ENCODE measurements at places on chromosomes 6 and 20.

DNA sequence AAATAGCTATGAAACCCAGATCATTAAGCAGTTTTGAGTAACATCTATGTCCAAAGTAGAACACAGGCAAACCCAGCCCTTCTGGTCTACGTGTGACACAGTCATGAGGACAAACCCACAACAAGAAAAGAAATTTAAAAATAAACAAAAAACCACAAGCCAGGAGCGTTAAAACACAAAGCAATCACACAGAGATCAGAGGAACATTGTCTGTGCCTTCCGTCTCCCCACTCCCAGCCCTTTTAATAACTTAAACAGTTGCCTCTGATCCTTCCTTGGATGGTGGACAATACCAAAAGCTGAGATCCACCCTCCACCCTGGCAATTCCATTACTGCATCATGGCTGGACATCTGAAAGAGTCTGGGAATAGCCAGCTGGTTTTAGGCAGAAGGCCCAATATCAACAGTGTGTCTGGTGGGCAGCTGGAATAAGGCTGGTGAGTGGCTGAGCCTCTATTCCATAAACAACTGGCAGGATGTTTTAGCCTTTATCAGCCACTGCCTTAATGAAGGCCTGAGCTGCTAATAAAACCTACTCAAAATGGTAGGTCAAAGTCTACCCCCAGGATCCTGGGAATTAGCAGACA is 15.7 kb upstream of the LAMA4 start:
- no peak for DNase-seq

DNA sequence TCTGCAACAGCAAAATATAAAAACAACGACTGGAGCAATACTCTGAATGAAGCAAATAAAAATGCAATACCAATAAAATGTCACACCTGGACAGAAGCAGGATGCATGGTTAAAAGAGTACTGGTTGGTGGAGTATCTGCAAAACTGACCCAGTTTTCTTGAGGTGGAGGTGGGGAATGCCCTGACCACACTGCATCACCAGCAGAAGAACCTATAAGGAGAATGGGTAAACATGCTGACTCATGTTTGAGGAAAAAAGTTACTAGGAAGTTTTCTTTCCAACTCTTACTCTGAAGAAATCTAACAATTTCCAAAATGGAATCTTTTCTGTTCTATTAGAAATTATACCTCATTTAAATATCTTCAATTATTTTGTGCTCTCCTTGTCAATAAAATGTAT is 43.6 kb downstream of the REPS1 start:
- peak; percentile 54 for DNase-seq

DNA sequence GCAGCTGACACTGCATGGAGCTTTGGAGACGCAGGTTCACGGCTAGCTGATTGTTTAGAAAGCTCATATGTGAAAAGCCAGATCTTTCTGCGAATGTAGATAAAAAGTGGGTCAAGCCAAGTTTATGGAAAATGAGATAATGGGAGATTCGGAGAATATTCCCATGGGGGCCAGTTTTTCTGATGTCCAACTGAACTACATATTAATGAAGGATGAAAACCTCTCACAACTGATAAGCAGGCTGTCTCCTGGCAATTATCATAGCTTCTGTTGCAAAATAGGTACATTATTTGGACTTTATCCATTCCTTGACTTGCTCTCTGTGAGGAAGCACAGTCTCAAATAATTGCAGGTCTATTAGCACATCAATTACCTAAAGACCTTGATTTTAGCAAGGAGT is 21.1 kb downstream of the HDGFL1 start:
- no peak for DNase-seq

DNA sequence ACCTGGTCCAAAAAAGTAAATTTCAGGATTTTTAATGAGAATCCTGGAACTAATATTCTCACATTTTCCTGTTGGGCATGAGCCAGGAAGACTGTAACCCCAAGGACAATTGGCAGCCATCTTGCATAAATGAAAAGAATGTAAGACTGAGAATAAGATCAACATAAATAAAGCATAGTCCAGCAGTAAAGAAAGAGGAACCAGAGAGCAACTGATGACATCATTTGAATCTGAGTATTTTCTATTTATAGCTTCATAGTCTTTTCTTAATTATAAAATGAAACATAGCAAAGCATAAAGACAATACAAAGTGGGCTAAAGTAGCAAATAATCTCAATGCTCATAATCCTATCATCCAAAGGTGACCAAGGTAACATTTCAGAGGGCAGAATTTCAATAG is 26.6 kb upstream of the FBXL4 start:
- no peak for DNase-seq

DNA sequence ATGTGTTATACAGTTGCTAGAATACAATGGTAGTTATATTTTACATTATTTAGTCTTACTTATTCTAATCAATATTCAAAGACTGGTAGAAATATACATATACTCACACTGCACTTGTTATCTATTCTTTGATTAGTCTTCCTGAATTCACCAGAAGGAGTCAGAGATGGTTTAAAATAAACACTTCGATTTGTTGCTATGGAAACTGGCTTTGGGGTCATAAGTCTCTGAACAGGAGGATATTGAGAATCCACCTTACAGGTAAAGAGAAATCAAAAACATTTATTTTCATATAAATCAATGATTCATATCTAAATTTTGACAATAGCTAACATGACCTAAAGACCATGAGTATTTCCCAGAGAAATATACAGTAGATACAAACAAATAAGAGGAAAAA is 41.6 kb downstream of the NUP153 start:
- DNase-seq: no peak

DNA sequence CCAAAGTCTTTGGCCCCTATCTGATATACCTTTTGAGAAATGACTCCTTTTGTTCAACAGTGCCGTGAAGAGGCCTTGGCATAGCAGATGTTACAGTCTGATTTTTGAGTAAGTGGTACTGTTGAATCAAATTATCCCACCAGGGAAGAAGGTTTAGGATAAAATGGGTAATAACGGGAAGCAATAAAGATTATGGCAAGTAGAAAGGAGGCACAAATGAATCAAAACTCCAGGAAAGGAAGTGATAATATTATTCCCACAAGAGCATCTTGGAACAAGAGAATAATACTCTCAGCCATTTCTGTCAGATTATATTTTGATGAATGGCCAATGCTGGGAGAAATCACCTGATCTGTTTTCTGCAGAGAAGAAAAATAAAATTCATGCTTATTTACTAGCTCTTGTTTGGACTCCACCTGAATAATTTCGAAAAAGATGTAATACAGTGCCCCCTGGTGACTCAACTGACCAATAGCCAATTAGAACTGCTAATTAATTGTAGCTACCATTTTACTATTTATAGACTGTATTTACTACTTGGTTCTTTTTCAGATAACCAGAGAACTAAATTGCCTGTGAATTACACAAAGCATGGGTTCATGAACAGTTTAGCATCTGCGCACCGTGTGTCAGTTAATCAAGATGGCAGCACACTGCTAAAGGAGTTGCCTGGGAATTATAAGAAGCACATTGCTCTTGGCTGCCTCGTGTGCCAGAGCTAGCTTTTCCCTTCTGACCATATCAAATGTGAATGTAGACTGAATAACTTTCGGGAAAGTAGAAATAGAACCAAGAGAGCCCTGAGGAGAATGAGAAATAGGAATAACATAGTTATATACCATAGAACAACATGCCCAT is 78.5 kb upstream of the TRDN start:
- DNase-seq: no peak

Data from kidney epithelial cell (primary cell).